ENCODE measurements at places on chromosomes 3 and 15. TPM values are rescaled to one million over a fixed set of nuclear protein-coding genes. Genes with fewer than 3 reads are reported as not detected.

GAP43 gene
- total RNA-seq, result 11.7 TPM

HTR3E gene
- not detected for total RNA-seq

MOBP gene
- total RNA-seq, result not detected

GORASP1 gene
- 64.3 TPM for total RNA-seq

RHOV gene
- total RNA-seq, result 4.4 TPM

SLC28A1 gene
- total RNA-seq, result not detected

CPB1 gene
- total RNA-seq, result not detected

SNTN gene
- not detected for total RNA-seq
